Activated CD8-positive, alpha-beta memory T cell treated with anti-CD3 and anti-CD28 coated beads for 1 hour (primary cell): ENCODE measurements at places on chromosomes 5 and 9.

DNA sequence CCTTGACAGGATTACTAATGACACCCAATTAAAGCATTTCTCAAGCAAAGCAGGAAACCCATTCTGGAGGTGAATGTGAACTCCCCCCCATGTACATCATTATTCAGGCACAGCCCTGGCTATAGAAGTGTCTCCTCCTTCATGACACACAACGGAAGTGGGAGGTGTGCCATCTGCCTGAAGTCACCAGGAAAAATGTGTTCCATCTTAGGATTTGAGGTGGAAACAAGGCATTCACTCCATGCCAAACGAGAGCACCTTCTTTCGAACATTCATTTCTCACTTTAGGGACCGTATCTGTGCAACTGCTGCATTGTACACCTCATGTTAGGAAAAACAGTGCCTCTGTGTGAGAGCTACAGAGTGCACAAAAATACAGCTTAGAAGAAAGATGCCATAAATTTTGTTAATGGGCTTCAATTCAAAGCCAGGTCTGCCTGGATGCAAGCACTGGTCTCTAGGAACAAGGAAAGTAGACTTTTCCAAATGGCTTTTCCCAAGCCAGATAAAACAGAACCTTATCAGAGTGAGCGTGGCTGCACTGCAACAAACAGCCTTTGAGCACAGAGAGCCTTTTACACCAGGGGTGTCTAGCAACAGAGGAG, 19.4 kb downstream of the GOLM1 start:
- no peak for DNase-seq

DNA sequence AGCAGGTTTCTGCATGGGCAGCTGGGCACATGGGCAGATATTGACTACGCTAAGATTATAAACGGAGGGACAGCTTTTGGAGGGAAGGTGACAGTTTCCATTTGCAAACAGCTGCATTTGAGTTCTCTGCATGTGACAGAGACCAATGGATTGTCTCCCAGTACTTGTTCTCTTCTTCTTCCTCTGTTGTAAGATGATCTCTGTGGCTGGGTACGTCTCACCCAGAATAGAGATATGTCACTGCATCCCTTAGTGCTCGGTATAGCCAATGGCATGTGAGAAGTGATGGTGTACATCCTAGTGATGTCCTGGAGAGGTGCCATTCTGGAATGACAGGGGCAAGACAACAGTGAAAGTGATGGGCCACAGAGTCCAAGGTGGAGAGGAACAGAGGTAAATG, 171.3 kb downstream of the CFAP90 start:
- DNase-seq = no peak

DNA sequence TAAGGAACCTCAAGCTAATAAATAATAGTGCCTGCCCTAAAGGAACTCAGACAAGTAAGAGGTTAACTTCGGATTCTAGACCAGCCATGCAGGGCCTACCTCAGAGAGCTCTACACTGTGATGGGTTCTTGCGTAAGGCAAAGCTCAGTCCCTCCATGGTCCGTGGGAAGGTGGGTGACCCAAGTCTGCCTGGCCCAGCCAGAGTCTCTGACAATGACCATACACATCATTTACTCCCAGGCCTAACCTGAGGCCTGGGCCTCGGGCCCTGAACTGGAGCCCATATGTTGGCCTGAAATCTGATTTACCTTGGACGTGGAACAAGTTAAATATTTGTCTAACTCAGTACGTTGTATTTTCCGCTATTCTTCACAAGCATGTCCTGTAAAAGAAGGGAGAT, 55.1 kb downstream of the TMEM174 start:
- DNase-seq = no peak

- DNase-seq = no peak
Observed at GRCh38 chr5:127911619-127912018, 171.9 kb upstream of the SLC12A2 start.

DNA sequence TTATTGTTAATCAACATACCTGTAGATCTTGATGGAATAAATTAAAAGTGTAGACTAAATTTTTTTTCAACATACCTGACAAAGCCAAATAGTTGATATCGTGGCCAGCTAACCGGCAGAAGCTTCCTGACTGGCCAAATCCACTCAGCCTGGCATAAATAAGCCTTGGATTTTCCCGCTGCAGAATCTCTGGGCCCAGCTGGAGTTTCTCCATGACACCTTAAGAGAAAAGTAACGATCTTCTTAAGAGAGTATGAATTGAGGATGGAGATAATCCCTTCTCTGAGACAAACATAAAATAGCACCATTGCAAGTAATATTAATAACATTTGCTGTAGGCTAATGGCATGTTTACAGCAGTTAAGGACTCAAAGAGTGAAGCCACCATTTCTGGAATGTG, 2.2 kb downstream of the AMACR start:
- DNase-seq = no peak

GRCh38 chr9:21744841-21745240, 57.6 kb upstream of the MTAP start:
- DNase-seq = no peak

GRCh38 chr9:78031444-78031892, at the start of gene GNAQ:
Gene GNAQ (minus strand): TSS chr9:78031811. CDS start chr9:78031235, 576 bp downstream.
- DNase-seq = no peak

DNA sequence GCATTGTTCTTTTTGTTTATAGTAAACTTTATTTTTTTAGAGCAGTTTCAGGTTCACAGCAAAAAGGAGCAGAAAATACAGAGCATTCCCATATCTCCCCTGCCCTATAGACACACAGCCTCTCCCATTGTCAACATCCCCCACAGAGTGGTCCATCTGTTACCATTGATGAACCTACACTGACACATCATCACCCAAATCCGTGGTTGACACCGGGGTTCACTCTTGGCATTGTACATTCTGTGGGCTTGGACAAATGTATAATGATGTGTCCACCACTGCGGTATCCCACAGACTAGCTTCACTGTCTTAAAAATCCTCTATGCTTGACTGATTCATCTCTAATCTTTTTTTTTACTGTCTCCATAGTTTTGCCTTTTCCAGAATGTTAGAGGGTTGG, 120.7 kb upstream of the SPATA31C2 start:
- DNase-seq = no peak

DNA sequence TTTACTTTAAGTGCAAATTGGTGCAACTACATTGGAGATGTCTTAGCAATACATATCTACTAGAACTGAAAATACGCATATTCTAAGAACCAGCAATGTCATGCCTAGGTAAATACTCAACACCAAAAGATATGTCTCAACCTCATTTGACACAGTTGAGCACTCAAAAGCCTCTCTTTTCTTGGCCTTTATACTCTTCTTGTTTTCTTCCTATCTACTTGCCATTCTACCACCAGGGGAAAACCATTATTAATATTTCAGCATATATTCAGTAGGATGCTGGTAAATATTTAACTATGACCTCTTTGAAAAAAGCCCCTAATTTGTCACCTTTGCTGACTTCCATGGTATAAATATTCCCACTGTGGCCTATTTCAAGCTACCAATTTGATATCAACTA, 443.8 kb downstream of the LRRC70 start:
- DNase-seq = no peak
